HCT116 (cell line): ENCODE measurements at places on chromosomes 5 and 9.

DNA sequence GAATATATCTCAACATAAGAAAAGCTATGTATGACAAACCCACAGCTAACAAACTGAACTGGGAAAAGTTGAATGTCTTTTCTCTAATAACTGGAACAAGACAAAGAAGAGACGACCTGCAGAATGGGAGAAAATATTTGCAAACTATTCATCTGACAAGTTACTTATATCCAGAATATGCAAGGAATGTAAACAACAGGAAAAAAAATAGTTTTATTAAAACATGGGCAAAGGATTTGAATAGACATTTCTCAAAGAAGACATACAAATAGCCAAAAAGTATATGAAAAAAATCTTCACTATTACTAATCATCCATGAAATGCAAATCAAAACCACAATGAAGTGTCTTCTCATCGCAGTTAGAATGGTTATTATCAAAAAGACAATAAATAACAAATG, 181.7 kb upstream of the TLX3 start:
- no peak for DNase-seq

DNA sequence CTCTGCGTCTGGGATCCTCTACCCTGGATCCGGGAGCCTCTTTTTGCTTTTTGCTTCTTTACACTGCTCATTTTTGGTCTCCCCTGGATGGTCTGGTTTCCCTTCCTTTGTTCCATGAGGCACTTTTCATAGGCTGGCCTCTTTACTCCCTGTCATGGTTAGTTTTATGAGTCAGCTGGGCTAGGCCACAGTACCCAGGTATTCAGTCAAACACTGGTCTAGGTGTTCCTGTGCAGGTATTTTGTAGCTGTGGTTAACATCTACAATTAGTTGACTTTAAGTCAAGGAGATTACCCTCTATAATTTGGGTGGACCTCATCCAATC, 17.5 kb downstream of the ANKRD33B start:
- no peak for DNase-seq

- no peak for DNase-seq
These were observed 466.9 kb upstream of the ARRDC3 start for GRCh38 chr5:91850031-91850430.

DNA sequence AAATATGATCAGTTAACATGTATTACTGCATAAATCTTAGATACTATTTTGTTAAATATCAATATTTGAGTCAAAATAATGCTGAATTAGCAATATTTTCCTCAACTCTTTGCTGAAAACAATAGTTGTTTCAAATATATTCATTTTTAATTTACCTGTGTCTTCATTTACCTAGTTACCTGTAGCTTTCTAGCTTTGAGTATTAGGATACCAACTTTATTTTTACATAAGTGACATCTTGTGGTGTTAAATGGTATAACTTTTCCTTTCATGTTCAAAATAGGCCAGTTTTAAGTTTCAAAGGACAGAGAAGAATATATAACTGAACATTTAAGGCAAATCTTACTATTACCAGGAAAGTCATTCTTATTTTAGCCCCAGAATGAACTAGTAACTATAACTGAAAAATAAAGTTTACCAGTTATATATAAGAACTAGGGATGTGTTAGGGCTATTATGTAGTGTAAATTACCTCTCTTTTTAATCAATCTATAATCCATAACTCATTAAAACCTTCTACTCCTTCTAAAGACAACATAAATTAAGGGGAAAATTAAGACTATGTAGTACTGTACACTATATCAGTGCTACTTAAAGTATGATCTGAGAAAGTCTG, 25.3 kb downstream of the AP3B1 start:
- DNase-seq = no peak

- no peak for DNase-seq
These were observed 160.0 kb downstream of the CDH12 start for GRCh38 chr5:22693121-22693520.

DNA sequence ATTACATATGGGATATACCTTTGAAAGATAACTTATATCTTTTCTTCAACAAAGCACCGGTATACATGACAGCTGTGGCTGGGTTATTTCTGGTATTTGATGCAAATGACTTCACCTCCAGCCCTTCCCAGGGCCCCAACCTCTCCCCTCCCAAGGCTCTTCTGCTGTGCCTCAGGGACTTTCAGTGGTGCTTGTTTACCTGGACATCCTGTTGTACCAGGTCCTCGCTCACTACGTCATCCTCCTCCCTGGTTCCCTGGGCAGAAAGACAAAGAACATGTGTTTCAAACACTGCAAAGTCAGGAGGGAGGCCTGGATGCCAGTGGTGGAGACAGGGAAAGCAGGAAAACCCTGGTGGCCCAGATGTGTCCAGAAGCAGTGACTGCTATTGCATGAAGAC, 23.4 kb downstream of the ANXA6 start:
- no peak for DNase-seq
